ENCODE measurements at places on chromosomes 1 and 21.

DNA sequence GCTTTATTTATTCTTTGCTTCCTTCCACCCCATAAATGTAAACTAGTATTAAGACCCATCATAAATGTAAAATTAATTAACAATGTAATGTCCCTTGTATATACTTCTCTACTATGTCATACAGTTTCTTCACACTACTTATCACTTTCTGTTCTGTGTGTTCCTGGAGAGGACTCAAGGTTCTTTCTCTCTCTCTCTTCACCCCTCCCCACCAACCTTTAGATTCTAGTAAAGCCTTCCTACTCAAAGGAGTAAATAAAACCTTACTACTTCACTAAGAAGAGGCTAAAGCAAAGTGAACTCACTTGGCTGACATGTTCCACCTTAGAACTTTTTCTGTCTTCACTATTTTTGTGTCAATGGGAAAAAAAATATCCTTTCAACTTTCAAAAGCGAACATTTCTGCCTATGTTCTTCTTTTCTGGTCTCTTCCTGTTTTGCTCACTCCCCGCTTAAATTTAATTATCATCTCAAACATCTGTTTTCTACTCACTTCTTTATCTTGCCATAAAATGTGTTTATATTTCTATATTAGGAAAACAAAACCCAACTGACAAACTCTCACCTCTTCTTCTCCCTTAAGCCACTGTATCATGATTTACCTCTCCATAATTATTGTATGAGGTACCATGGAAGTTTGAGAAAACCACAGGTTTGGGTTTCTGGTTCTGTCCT, 260.3 kb downstream of the DPYD start:
- no peak for DNase-seq

DNA sequence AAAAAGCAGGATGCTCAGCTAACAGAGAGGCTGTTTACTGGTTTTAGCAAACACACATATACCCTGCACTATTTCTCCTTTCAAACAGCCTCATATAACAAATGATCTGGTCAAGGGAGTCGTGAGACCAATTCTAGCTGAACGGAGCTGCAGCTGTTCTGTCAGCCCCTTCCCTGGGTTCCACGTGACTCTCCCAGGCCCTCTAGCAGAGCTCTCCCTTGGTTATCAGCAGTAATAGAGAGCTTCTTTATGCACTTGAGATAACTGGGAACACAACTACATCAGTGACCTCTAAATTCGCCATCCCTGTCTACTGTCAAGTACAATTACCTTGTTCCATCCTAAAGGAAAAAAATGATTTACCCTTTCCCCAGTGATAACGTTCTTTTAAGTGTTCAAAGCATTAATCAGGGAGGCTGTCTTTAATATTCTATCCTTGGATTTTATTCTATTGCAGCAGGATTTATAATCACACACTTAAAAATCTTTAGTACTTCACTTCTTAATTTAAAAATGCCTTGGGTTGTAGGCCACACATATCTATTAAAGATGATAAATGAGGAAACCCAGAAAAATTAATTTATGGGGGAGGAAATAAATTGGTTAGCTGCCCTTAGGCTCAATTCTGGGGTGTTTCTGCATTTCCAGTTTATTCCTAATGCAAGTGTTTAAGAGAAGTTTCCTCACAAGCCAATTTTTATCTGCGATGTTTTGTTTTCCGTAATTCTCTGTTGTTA, 28.2 kb downstream of the PTGER3 start:
- DNase-seq: no peak

- no peak for DNase-seq
These were observed 475 bp upstream of the NPPB start for GRCh38 chr1:11858968-11859871.

GRCh38 chr1:159851407-159851806, 11.1 kb downstream of the VSIG8 start:
- DNase-seq: no peak

GRCh38 chr1:210244746-210245367, 12.3 kb downstream of the SERTAD4 start:
- no peak for DNase-seq

- DNase-seq: no peak
These were observed 52.8 kb downstream of the TOMM20 start for GRCh38 chr1:235075777-235076308.

DNA sequence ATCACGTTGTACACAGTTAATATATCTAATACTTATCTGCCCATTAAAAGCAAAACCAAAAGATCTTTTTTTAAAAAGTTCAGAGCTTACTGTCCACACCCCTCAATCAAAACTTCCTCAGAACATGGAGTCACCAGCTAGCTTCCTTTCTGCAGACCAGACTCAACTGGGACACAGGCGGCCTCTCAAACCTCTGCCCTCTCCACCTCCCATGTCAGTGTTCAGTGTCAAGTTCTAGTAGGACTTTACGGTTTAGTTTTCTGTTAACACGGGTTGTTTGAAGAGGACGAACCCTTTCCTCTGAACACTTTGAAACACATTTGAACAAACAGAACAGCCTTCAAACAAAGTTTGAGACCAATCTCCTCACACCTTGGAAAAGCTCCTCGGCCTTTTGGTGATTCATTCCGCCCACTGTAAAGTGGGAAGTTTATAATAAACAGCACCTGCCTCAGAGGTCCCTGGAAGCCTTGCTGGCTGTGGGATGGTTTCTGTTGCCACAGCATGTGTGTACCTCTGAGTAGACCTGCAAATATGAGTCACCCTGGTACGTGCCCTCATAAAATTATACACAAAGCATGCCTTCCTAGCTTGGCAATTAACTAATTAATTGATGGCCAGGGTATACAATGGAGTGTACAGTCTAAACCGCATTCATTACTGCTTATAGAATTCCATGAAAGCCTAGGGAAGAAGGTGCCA, 48.4 kb upstream of the SIPA1L2 start:
- no peak for DNase-seq

Data from GM12878 (cell line).